ENCODE measurements at places on chromosomes 1 and 21. TPM values are rescaled to one million over a fixed set of nuclear protein-coding genes. Genes with fewer than 3 reads are reported as not detected.

The HRNR gene
- 0.07 TPM for polyA plus RNA-seq

The AIM2 gene
- polyA plus RNA-seq = 0.22 TPM

DNA sequence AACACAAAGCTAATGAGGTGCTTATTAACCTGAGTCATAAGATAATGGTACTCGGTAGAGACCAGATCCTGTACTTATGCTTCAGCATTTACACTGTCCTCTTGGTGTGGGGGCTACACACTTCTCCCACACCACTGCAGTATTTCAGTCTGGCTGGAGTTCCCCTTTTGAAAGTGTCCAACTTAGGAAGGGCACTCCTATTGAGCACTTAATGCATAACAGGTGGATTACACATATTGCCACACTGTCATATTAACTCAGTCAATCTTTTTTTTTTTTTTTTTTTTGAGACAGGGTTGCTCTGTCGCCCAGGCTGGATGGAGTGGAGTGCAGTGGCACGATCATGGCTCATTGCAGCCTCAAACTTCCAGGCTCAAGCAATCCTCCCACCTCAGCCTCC, 1.5 kb downstream of the GPATCH4 start:
- no peak for DNase-seq

DNA sequence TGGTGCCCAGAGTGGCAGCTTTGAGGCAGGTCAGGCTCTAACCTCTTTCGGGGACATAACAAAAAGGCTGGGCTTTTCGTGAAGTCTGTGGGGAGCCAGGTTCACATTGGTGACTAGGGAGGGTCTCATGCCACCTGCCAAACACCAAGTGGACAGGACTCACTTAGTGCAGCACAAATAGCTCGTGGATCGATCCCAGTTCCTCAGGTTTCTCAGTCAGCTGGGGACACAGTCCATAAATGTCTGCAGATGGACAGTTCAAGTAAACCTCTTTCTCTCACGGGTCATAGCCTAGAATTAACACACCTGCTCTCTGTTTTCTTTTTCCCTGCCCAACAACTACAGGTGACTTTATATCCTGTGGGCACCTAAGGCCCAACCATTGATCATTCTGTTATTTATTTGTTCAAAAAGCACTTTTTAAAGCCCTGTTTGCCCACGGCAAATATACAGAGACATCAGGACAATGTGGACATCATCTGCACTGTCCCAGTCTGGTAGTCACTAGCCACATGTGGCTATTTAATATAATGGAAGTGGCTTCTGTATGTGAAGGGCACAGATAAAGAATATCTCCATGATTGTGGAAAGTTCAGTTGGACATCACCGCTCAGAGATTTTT, 53.5 kb downstream of the CAPN2 start:
- DNase-seq = peak; percentile 34
